Amygdala (tissue), 56 donors: ENCODE measurements at places on chromosomes 3 and 15.
A peak's percentile ranks its signal among the peaks of the same experiment; 100 is the strongest.

DNA sequence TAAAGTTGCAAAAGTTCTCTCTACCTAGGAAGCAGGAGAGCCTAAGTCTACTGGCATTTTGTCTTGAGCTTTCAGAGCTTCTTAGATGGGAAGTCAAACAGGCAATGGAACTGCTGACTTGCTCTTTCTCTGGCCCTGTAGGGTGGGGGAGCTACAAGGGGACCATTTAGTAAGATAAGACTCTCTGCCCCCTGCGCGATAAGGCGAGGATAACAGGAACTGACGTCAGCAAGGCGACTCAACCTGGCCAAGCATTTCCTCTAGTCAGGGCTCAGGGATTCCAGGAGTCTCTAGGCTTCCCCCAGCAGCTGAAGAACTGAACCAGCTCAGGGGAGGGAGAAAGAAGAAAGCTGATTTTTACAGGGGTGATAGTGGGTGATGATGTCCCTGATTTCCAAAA, 5.8 kb downstream of the RARB start:
- no peak for DNase-seq

- DNase-seq = no peak
Measured at GRCh38 chr15:85491691-85492090, 111.3 kb downstream of the AKAP13 start.

DNA sequence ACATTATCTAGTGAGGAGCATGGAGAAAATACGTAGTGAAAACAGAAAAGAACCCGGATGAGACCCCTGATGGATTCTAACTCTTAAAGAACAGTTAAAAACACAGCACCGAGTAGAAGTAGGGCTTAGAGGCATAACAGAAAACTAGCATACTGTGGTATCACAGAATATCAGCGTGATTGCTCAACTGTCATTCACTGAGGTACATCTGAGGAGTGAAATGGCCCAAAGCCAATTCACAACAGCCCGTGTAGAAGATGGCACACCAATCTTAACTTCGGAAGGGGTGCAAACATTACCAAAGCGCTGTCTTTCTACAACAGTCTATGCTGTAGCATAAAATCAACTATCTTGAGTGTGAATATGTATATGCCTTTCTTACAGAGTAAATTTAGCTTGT, 1.8 kb downstream of the CLASP2 start:
- no peak for DNase-seq

DNA sequence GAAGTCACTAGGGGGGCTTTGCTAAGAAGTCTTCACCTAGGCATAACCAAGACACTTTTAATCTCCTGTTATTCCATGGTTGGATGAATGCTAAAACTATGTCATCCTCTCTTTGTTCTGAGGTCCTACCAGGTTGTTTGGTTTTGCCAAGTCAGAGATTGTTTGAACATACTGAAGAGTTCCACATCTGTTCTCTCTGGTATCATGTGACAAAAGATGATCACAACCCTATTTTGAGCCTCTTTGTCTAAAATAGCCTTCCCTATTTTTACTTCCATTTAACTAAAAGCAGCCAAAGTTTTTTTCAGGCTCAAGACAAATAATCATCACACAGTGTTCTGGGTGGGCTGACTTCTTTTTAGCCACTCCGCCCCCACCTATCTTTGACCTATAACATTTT, 218.4 kb upstream of the LMCD1 start:
- DNase-seq = no peak

DNA sequence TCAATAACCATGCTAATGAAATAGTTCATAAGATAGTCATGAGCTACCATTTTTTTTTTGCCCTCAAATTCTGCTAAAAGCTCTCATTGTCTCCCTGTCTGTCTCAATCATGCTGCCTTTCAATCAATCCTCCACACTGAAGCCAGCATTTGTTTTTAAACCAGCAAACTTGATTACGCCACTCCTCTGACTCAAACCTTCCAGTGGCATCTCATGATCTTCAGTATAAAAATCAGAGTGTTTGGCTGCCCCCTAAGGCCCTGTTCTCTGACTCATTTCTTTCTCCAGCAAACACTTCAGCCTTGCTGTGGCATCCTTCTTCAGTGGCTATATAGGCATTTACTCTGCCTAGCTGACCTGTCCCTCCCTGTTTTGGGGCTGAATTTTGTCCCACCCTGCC, 36.0 kb upstream of the EOMES start:
- DNase-seq = no peak

DNA sequence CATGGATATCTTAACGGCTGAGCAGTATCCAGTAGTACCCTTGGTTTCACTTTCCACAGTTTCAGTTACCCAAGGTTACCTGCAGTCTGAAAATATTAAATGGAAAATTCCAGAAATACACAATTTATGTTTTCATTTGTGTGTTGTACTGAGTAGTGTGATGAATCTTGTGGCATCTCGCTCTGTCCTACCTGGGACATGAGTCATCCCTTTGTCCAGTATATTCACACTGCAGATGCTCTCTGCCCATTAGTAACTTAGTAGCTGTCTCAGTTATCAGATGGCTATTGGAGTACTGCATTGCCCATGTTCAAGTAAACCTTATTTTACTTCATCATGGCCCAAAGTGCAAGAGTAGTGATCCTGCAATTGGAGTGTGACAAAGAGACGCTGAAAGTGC, 26.1 kb downstream of the GASK1A start:
- DNase-seq = no peak

DNA sequence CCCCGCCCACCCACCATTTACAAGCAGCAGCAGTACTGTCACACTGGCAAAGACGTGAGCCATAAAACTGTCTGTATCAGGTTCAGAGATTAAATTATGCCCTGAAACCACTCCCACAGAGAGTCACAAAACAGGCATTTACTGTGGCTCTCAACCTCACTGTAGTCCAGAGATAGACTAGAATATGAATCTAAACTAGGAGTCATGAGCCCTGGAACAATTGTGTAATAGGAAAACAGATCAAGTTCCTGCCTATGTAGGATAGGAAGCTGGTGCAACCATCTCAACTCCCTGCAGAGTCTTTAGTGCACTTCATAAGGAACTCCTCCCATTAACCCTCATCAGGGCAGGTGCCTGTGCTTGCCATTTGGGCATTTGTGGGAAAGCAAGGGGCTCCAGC, 61.7 kb downstream of the FAM227B start:
- no peak for DNase-seq

GRCh38 chr15:85718981-85719380, 75.7 kb downstream of the KLHL25 start:
- no peak for DNase-seq

DNA sequence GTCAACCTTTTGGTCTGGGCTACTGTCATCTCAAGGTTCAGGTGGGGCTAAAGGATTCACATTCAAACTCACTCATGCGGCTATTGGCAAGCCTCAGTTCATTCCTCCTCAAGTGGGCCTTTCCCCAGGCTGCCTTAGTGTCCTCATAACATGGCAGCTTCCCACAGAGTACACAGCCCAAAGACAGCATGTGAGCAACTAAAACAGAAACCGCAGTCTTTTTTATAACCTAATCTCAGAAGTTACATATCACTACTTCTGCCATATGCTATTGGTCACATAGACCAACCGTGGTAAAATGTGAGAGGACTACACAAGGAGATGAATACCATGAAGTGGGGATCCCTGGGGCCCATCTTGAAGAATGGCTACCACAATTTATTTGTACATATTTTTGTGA, 4.5 kb upstream of the CEP70 start:
- no peak for DNase-seq

- DNase-seq = no peak
Measured at GRCh38 chr15:78691167-78691850, 50.3 kb upstream of the CHRNB4 start.

- peak; percentile 25 for DNase-seq
Measured at GRCh38 chr3:55322638-55323037, 164.5 kb downstream of the WNT5A start.
